Cortex of kidney (tissue), 1 donor: ENCODE measurements at places on chromosomes 7 and 10.

- no peak for DNase-seq
Observed at GRCh38 chr7:22220941-22221340, 136.0 kb downstream of the RAPGEF5 start.

- no peak for DNase-seq
Observed at GRCh38 chr10:18224626-18225445, 84.6 kb downstream of the CACNB2 start.

- DNase-seq = no peak
Observed at GRCh38 chr7:27295236-27295635, 52.6 kb downstream of the EVX1 start.

- no peak for DNase-seq
Observed at GRCh38 chr10:17599089-17599488, 18.1 kb downstream of the HACD1 start.

GRCh38 chr10:34291466-34292193 is 523.5 kb downstream of the PARD3 start:
- DNase-seq = no peak

- DNase-seq = no peak
Observed at GRCh38 chr10:80168162-80168511, 35.6 kb downstream of the PLAC9 start.

- no peak for DNase-seq
Observed at GRCh38 chr10:122051609-122052385, 62.8 kb downstream of the TACC2 start.

GRCh38 chr7:132537456-132538145 is 38.7 kb downstream of the PLXNA4 start:
- DNase-seq = no peak

GRCh38 chr10:99393683-99394082 is 36.7 kb downstream of the GOT1 start:
- no peak for DNase-seq

DNA sequence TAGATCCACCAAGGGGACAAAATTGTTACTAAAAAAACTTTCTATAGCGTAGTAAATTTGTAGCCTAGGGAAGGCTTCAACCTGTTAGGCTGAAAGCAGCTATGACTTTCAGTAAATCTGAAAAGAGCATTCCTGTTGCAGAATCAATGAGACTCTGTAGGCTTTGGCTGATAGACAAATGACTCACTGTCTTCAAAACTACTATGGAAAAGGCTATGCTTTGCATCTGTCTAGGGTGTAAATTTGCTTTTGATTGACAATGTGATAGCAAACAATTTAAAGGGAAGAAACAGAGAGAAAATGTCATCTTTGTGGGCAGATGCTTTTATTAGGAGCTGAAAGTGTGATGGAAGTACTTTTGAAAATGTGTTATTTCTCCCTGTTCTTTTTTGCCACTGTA is 60.6 kb downstream of the ARL5B start:
- DNase-seq = no peak

- no peak for DNase-seq
Observed at GRCh38 chr10:88386204-88386788, 196.8 kb downstream of the RNLS start.

DNA sequence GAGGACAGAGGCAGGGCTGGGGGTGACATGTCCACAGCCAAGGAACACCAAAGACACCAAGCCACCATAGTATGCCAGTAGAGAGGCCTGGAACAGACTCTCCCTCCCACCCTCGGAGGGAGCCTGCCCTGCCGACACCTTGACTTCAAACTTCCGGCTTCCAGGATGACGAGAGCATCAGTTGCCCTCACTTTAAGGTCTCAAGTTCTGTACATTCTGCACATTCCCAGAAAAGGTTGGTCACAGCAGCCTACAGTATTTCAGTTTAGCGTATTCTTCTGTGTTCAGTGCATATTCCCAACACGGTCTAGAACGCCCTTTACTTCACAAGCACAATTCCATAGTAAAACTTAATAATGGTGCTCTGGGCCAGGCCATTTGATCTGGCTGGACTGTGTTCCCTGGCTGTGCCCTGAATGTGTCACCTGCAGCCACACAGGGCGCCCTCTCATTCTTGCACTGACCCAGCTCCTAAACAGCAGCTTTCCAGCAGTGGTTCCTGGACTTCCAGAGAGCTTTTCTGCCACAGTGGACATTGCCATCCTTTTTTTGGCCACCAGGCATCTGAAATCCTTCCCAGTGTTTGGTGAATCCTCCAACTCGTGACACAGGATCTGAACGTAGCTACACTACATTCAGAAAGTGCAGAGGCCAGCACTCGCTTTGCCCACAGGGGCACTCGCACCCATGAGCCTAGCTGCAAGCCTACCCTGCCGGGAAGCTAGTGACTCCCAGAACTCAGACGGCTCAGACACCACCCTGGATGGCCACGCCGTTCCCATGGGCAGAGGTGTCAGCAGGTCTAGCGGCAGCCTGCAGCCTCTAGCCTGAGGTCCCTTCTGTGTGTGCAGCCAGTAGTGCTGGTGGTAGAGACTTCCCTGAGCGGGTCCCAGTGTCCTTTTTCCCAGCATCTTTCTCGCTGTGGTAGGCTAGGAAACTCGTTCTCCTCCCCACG is 36.4 kb upstream of the INSIG1 start:
- DNase-seq = no peak

DNA sequence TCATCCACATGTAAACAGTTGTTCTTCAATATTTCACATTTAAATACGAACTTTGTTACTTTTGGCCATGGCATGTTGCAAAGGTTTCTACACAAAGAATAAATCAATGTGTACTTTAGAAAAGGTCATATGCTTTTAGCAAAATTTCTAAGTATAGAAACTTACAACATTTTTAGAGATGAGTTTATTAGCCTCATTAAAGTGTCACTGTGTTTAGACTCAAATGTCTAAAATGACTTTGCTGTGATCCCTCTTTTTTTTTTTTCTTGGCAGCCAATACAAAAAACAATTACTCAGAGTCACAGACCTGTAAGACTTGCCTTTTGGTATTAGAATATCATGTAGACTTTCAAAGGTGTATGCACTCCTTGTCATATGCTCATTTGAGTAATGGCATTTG is 349.3 kb upstream of the KIAA1217 start:
- no peak for DNase-seq
